ENCODE measurements at places on chromosomes 2 and 18.
A peak's percentile ranks its signal among the peaks of the same experiment; 100 is the strongest.

DNA sequence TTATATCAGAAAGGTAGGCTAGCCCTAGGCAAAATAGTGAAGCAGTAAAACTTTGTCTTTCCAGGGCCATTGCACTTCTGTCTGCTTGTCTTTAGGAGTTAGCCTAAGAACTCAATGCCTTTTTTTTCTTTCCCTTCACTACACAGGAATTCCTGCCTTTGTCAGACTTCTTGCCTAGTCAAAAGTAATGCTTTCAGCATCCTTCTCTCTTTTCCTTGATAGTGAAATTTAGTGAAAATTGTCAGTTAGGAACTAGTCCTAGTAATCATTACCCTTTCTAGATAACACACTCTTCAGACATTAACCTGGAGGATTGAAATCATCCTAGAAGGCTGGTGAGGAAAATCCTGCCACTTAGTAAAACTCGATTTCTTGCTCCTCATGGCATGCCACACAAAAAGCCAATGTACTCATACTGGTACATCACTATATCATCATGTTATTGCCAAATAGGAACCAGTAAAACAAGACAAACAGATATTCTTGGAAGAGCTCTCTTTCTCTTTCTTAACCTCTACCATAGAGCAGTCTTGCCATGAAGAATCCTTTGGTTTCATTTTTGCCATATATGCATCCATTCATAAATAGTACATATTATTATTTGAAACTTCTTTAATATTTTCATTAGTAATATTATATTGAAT is 320.5 kb downstream of the CTNNA2 start:
- no peak for DNase-seq

DNA sequence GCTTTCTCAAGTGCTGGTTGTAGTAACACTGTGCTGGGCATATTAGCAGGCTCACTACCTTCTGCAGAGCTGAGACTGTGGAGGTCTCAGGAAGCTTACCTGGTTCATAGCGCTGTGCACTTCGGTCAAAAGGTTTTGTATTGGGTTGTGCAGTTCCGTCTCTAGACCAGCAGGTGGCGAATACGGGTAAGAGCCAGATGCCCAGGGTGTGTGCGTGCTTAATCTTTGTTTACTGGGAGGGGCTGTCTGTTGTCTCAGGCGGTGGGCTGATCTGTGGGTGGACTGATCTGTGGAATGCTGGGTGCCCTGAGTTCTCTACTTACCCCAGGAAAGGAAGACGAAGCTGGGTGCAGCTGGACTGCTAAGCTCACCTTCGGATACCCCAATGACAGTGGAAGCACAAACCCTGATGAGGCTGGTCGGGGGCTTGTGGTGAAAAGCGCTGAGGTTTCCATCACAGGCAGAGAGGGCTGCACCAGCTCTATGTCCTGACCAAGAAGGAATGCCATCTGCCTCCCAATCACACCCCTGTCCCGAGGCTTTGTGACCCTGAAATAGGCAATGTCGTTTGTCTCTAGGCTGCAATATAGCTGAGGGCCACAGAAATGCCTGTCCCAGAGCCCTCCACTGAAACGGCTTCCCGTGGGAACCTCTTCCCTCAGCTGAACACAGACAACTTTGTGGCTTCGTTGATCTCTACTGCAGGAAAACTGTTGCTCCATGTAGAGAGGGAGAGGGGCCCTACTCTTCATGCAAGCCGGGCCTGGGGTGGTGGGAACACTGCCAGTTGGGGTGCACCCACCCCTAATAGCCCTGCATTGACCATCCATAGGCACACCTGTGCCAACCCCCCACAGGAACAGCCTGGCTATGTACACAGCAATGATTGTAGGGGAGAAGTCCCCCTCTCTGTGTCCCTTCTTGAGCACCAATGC is 45.9 kb upstream of the FAM117B start:
- peak; percentile 73 for DNase-seq

DNA sequence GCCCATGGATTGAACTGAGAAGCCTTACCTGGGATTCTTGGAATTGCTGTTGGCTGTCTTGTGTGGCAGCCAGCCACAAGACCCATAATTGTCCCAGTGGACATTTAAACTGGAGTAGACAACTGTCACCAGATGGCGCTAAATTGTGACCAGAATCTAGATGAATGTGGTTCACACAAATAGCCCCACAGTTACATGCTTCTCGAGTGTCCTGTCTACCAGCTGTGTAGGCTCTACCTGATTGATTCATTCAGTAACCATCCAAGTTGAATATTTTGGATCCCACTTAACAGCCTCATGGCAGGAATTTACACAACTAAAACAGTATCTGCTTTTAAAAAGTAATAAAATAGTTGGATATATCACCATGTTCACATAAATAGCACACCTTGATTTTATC is 73.2 kb downstream of the MAP4K4 start:
- DNase-seq: no peak

GRCh38 chr2:192042126-192042525 is 152.6 kb downstream of the TMEFF2 start:
- DNase-seq: no peak

- DNase-seq: no peak
Measured at GRCh38 chr2:217421834-217422233, 562.0 kb upstream of the TNP1 start.

- DNase-seq: no peak
Measured at GRCh38 chr18:39969803-39970494, 1985.1 kb upstream of the PIK3C3 start.

GRCh38 chr18:35371412-35372195 is 5.5 kb downstream of the ZNF396 start:
- DNase-seq: no peak

- DNase-seq: no peak
Measured at GRCh38 chr18:69002233-69002632, 204.4 kb downstream of the CCDC102B start.

DNA sequence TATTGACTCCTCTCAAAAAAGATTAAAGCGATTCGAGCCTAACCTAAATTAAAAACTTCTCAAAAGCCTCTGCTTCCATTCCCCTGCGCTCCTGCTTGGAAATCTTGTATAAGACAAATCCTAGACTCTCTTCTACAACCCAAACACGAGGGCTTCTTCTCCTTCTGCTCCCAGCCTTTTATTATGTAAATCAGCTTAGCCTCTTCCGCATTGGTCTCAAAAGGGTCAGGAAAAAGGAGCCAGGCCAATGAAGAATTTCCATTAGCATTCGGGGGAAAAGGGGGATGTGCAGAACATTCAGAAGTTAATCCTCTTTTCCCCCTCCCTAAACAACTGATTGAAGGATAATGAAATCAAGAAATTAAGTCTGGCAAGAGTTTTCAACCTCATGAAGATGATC is 107.9 kb downstream of the FAM124B start:
- no peak for DNase-seq

- no peak for DNase-seq
Measured at GRCh38 chr2:763766-764525, 86.7 kb upstream of the TMEM18 start.

DNA sequence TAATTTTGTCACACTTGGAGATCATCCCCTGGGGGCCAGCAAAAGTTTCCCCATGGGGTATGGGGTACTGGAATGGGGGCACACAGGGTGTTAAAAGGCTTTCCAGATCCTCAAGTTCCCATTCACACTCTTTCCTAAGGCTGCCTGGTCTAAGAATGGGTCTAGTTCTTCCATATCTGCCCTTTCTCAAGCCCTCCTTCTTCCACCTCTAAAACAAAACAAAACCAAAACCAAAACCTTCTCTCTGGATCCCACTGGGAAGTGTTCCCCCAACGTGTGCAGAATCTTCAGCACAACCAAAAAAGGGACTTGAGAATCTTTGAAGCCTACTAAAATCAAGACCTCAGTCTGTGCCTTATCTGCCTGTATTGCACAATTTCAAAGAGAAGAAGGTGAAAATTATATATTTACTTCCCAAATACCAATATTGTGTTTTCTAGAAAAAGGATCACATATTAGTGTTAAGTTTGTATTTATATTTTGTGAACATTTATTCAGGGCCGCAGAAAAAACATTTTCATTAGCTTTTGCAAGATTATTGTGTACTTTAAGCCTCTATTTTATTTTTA is 207.2 kb upstream of the TCF4 start:
- DNase-seq: no peak

DNA sequence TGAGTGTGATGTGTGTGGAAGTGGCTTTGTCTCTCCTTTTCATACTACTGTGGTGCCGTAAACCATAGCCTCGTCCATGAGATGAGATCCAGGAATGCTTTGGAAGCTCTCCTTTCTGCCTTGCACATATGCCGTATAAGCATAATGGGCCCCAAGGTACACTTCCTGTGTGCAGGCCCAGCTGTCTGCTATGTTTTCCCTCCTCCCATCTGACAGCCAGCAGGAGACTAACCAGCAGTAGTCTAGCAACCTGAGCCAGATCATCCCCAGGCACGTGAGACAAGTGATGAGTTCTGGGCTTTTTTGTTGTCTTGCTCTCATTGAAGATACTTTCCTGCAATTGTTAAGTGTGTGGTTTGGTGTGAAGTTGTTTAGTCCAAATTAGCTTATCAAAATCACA is 555.5 kb upstream of the LRRTM4 start:
- no peak for DNase-seq

DNA sequence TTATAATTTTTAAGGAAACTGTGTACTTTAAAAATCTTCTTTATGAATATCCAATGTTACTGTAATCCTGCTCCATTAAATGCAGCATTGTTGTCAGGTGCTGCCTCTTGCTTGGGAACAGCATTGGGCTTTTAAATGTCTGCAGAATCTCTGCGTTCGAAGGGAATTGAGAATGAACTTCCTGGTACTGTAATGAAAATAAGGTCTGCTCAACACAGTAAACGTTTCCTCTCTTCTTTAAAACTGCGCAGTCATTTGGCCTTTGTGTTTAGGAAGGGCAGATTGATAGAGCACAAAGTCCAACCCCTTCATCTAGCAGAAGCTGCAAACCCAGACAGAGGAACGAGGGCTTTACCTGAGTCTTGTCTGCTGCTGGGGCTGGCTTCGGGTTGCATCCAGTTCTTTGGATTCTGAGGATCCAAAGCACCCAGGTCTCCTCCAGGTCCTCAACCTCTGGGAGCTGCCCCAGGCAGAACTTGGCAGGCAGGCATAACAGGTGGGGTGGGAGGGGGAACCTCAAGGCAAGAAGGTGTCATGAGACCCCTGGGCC is 104.5 kb downstream of the UGGT1 start:
- DNase-seq: no peak

All from tibial artery (tissue), 4 donors.